Nephron progenitor cell (in vitro differentiated cells): ENCODE measurements at places on chromosomes 4 and X.

DNA sequence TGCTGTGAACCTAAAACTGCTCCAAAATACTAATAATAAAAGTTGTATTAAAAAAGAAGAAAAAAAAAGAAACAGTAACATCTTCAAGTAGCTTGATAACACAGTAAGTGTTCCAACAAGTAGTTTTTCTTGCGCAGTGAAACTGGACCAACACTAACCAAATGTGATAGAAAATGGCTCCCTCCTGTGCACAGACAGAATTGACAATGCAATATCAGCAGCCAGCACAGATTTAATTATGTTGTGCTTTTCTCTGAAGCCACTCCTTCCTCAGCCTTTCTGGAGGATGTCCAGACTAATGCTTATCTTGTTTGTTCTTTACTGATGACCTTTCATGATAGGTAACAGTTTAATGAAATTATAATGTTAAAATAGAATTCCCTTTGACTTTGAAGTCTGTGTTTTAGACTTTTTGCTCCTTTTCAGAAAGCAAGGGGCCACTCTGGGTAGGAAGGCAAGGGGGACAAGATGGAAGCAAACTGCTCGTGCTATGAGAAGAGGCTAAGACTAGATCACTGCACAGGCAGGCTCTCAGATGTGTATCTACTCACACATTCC is 147.1 kb upstream of the RPL34 start:
- no peaks in the 10 kb centered on the region for H3K4me1 ChIP-seq
- no peak overlapping the region for H3K4me3 ChIP-seq
- H3K27ac ChIP-seq, result no peak overlapping the region
- no peak for DNase-seq

GRCh38 chr4:83089410-83090157 is 24.9 kb downstream of the PLAC8 start:
- peaks cover 20% of the 10 kb centered on the region for H3K4me1 ChIP-seq
- no peak overlapping the region for H3K27ac ChIP-seq
- DNase-seq, result no peak
- no peak overlapping the region for H3K4me3 ChIP-seq
- H3K27me3 ChIP-seq, result peaks cover 12% of the 10 kb centered on the region

GRCh38 chr4:10576236-10576635 is 108.3 kb downstream of the CLNK start:
- peaks cover 11% of the 10 kb centered on the region for H3K27me3 ChIP-seq
- no peak overlapping the region for H3K27ac ChIP-seq
- peaks cover 11% of the 10 kb centered on the region for H3K4me1 ChIP-seq
- no peak for DNase-seq
- H3K4me3 ChIP-seq, result no peak overlapping the region

GRCh38 chrX:50905334-50905733 is 5.2 kb upstream of the BMP15 start:
- DNase-seq, result no peak
- H3K36me3 ChIP-seq, result no peaks in the 10 kb centered on the region
- no peak overlapping the region for H3K4me3 ChIP-seq
- peaks cover 9% of the 10 kb centered on the region for H3K27me3 ChIP-seq
- no peaks in the 10 kb centered on the region for H3K4me1 ChIP-seq

DNA sequence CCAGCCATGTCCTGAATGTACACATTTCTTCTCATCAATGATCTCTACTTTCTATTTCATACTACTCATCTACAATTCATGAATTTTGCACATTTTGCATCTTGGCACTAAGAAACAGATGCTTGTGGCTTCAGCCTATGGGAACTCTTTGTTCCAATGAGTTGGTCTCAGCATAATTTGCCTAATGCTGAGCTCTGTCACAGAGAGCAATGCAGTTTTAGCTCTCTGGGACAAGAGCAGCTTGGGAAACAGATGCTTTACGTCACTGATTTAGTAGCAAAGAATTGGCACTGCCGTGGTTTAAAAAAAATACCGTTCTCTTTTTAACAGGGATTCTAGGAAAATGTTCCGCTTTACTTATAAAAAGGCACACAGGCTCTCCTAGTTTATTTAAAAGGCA is 162.4 kb downstream of the WDFY3 start:
- no peak overlapping the region for H3K4me3 ChIP-seq
- peaks cover 47% of the 10 kb centered on the region for H3K36me3 ChIP-seq
- no peak overlapping the region for H3K27ac ChIP-seq
- H3K27me3 ChIP-seq, result no peaks in the 10 kb centered on the region

DNA sequence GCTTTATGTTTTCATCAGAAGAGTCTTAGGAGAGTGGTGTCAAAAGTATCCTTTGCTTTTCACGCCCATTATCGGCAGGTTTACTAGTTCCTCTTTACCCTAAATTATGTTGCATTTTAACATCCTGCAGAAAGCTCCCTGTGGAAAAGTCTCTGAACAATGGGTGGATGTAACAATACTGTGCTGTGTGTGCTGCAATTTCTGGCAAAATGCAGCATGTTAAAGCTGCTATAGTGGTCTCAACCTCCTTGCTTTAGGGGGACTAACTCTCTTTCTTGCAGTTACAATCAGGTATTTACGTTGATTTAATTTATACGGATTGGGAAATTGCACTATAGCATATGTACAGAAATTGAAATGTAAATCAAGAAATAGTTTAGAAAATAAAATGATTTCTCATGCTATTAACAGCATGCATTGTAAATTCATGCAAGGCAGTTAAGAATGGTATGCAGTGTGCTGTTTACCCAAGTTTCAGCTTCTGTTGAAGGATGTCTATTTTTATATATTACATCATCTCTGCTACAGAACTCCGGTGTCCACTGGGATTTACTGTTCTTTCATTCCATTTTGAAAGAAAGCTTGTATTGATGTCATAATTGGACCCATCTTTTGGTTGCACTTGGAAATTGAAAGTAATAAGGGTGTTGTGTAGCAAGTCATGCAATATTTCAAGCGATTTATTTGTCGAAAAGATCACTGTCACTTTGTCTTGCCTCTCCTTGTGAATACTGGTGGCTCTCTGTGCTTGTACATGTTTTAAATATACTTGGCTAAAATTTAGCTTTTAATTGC is 145.7 kb downstream of the RAPGEF2 start:
- DNase-seq, result no peak
- no peak overlapping the region for H3K27ac ChIP-seq
- no peaks in the 10 kb centered on the region for H3K27me3 ChIP-seq
- no peak overlapping the region for H3K4me3 ChIP-seq
- H3K36me3 ChIP-seq, result peaks cover 35% of the 10 kb centered on the region
